A549 treated with GW870086 at 1 μM for 4 hours (cell line): ENCODE measurements at places on chromosomes 13 and 19. TPM values are rescaled to one million over a fixed set of nuclear protein-coding genes. Genes with fewer than 3 reads are reported as not detected.

Gene C19orf85
- total RNA-seq: not detected in 5 replicates

Gene OR7A5
- total RNA-seq: not detected in 5 replicates

Gene ELL
- 4.1 to 5.6 TPM (median 5.1 TPM) in 5 replicates for total RNA-seq

Gene ZNF738
- total RNA-seq: 0.42 to 1.0 TPM (median 0.88 TPM) in 5 replicates

Gene CYP2A7
- total RNA-seq: not detected in 5 replicates

Gene CLEC4M
- not detected in 5 replicates for total RNA-seq

Gene PRR20D
- total RNA-seq: not detected in 5 replicates

Gene KLHL1
- total RNA-seq: not detected in 5 replicates

Gene GPR12
- not detected in 5 replicates for total RNA-seq

Gene RYR1
- total RNA-seq: 4.7 to 7.6 TPM (median 5.6 TPM) in 5 replicates

Gene PSG1
- total RNA-seq: 0.17 to 0.30 TPM (median 0.23 TPM) in 5 replicates

Gene MTUS2
- not detected in 5 replicates for total RNA-seq

Gene CRLF1
- 2.5 to 5.2 TPM (median 3.6 TPM) in 5 replicates for total RNA-seq

Gene KIR2DL3
- not detected in 5 replicates for total RNA-seq

Gene SLC1A5
- 207 to 256 TPM (median 226 TPM) in 5 replicates for total RNA-seq

Gene ZNF8
- total RNA-seq: 0.93 to 1.3 TPM (median 0.97 TPM) in 5 replicates

Gene C2CD4C
- 0.37 to 0.46 TPM (median 0.40 TPM) in 5 replicates for total RNA-seq

Gene ANKRD27
- 31.6 to 44.1 TPM (median 42.7 TPM) in 5 replicates for total RNA-seq

Gene ZNF737
- 0.08 to 0.16 TPM in 2 of 5 replicates, not detected in the others for total RNA-seq

Gene PTH2
- 0.46 TPM in 1 of 5 replicates, not detected in the others for total RNA-seq

Gene TRAPPC5
- total RNA-seq: 52.4 to 111 TPM (median 106 TPM) in 5 replicates

Gene SIRT6
- 27.5 to 37.0 TPM (median 31.9 TPM) in 5 replicates for total RNA-seq

Gene PCDH9
- 5.5 to 7.3 TPM (median 5.7 TPM) in 5 replicates for total RNA-seq

Gene RASGRP4
- 0.07 to 0.23 TPM (median 0.11 TPM) in 4 of 5 replicates, not detected in the other for total RNA-seq

Gene ZNF626
- total RNA-seq: not detected in 5 replicates

Gene WDR88
- total RNA-seq: not detected in 5 replicates

Gene AP1M2
- total RNA-seq: 27.4 to 60.1 TPM (median 42.0 TPM) in 5 replicates

Gene TNFSF9
- total RNA-seq: 3.9 to 8.1 TPM (median 5.7 TPM) in 5 replicates

Gene ACTMAP
- total RNA-seq: 14.9 to 18.5 TPM (median 17.5 TPM) in 5 replicates

Gene S1PR2
- total RNA-seq: 0.73 to 1.1 TPM (median 0.81 TPM) in 5 replicates

Gene HRC
- total RNA-seq: 0.06 TPM in 2 of 5 replicates, not detected in the others

Gene MYO16
- total RNA-seq: 0.03 to 0.09 TPM (median 0.06 TPM) in 5 replicates

Gene FGF22
- 0.32 to 0.79 TPM (median 0.67 TPM) in 5 replicates for total RNA-seq

Gene SLC5A5
- 0.11 to 0.35 TPM (median 0.15 TPM) in 5 replicates for total RNA-seq

Gene KLF1
- total RNA-seq: not detected in 5 replicates

Gene TMEM59L
- total RNA-seq: 3.8 to 6.1 TPM (median 5.8 TPM) in 5 replicates

Gene ZNF729
- total RNA-seq: not detected in 5 replicates

Gene ALOX5AP
- 4.8 to 9.4 TPM (median 7.1 TPM) in 5 replicates for total RNA-seq

Gene CLEC11A
- total RNA-seq: 6.0 to 10.5 TPM (median 9.2 TPM) in 5 replicates

Gene NXNL1
- not detected in 5 replicates for total RNA-seq

Gene MEDAG
- total RNA-seq: 0.14 to 0.26 TPM (median 0.24 TPM) in 4 of 5 replicates, not detected in the other

Gene GJB2
- 0.62 to 1.00 TPM (median 0.86 TPM) in 5 replicates for total RNA-seq

Gene ZNF417
- total RNA-seq: 2.8 to 4.6 TPM (median 4.2 TPM) in 5 replicates

Gene GNG14
- total RNA-seq: not detected in 5 replicates

Gene KIR2DL1
- not detected in 5 replicates for total RNA-seq

Gene SIAH3
- total RNA-seq: not detected in 5 replicates
